ENCODE measurements at places on chromosomes 1 and 21. TPM values are rescaled to one million over a fixed set of nuclear protein-coding genes. Genes with fewer than 3 reads are reported as not detected.

Gene RIPK4
- total RNA-seq = 0.11 TPM

Gene SEC16B
- total RNA-seq = 1.9 TPM

Gene KIFAP3
- total RNA-seq = 55.9 TPM

Gene PAQR6
- 0.47 TPM for total RNA-seq

Gene NEK2
- total RNA-seq = 0.19 TPM

Gene EPHB2
- 2.0 TPM for total RNA-seq

Gene CD5L
- total RNA-seq = 0.52 TPM

- H3K27me3 ChIP-seq = peaks cover 83% of the 10 kb centered on the region
- H3K27ac ChIP-seq = no peak overlapping the region
- H3K36me3 ChIP-seq = no peaks in the 10 kb centered on the region
- no peak for DNase-seq
Observed at GRCh38 chr1:10900691-10901090, 104.2 kb upstream of the CASZ1 start.

DNA sequence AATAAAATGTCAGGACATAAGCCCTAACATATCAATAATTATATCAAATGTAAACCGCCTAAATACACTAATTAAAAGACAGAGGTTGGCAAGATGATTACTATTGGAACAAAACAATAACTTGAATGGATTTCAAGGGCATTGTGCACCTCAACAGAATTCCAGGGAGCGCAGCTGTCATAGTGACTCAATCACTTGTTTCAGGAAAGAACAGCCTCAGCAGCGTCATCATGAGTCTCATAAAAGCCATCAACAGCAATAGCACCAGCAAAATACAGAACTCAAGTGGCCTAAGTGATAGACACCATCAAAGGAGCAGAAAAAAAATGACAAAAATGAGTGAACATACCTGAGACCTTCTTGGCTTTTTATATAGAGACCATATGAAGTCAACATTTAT, 632.7 kb upstream of the NR5A2 start:
- no peak overlapping the region for H3K4me3 ChIP-seq
- no peak overlapping the region for H3K27ac ChIP-seq
- no peak for DNase-seq
- H3K4me1 ChIP-seq = no peaks in the 10 kb centered on the region
- no peaks in the 10 kb centered on the region for H3K36me3 ChIP-seq
- H3K27me3 ChIP-seq = no peaks in the 10 kb centered on the region

- H3K36me3 ChIP-seq = no peaks in the 10 kb centered on the region
- no peak for DNase-seq
- peaks cover 4% of the 10 kb centered on the region for H3K4me1 ChIP-seq
- H3K4me3 ChIP-seq = no peak overlapping the region
- H3K27ac ChIP-seq = no peak overlapping the region
Observed at GRCh38 chr1:81149649-81150325, 650.9 kb upstream of the ADGRL2 start.

DNA sequence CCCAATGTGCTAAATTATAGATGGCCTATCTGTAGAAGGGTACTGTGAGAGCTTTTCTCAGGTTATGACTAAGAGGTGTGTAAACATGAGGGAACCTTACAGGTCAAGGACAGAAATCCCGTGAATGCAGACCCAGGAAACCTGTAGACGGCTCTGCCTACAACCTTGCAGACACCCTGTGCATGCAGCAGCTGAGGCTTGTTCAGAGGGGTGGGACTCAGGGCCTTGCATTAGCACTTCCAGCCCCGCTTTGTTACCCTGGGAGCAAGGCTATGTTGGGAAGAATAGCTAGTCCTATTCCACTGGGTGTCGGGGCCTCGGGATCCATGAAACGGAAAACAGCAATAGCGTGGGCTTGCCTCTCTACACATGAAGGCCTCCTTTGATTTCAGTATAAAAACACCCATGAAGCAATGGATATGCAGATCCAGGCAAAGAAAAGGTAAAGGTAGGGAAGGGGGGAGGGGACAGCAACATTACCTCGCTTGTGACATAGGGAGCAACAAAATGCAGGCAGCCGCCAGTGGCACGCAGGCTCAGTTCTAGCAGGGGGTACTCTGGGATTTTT, 9.5 kb upstream of the NDUFS5 start:
- no peaks in the 10 kb centered on the region for H3K27me3 ChIP-seq
- DNase-seq = no peak
- peaks cover 5% of the 10 kb centered on the region for H3K36me3 ChIP-seq
- H3K27ac ChIP-seq = no peak overlapping the region
- H3K4me3 ChIP-seq = no peak overlapping the region

DNA sequence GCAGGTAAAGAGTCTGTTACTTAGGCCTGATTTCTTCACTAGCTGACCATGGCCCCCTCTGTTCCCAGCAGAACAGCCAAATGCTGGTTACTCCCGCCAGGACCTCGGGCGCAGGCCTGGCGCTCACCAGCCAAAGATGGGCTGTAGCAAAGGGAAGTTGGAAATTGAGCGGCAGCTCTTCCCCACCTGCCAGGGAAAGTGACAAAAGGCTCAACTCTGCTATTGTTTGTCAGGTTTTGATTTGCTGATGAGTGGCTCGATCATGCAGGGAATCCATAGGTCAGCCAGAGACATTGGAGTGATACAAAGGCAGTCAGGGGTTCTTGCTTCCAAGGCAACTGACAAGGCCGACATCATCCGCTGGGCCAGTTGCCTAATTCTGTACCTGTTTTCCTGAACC, 120.1 kb downstream of the ASTN1 start:
- H3K4me1 ChIP-seq = no peaks in the 10 kb centered on the region
- peaks cover 13% of the 10 kb centered on the region for H3K27me3 ChIP-seq
- H3K36me3 ChIP-seq = no peaks in the 10 kb centered on the region
- no peak overlapping the region for H3K27ac ChIP-seq
- no peak for DNase-seq

DNA sequence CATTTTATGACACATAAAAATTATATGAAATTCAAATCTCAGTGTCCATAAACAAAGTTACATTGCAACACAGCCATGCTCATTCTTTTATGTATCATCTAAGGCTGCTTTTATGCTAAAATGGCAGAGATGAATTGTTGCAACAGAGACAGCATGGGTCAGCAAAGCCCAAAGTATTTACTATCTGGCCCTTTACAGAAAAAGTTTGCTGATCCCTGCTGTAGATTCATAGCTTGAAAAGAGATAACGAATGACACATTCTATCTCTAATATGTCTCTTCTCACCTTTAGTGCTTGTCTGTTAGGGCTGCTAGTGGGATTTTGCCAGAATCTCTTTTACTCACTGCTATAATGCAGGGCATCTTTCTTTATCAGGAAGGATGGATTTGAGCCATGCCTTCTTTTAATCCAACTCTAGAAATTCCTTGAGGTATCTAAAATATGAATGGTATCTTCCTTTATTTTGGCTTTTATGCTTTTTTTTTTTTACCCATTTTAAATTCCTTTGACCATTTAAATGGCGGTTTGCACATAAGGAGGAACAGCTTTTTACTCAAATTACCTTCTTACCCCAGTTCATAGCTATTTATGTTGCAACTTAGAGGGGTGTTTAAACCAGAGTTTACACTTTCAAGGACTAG, 598.2 kb downstream of the PLPP3 start:
- no peak for DNase-seq
- H3K27ac ChIP-seq = no peak overlapping the region
- H3K27me3 ChIP-seq = no peaks in the 10 kb centered on the region
- H3K36me3 ChIP-seq = no peaks in the 10 kb centered on the region

- H3K27me3 ChIP-seq = no peaks in the 10 kb centered on the region
- H3K27ac ChIP-seq = no peak overlapping the region
- no peak for DNase-seq
- no peaks in the 10 kb centered on the region for H3K4me1 ChIP-seq
- H3K36me3 ChIP-seq = peaks cover 38% of the 10 kb centered on the region
Observed at GRCh38 chr1:227666286-227666685, 68.8 kb downstream of the JMJD4 start.

GRCh38 chr1:108670131-108670773, 9.4 kb upstream of the HENMT1 start:
- no peak overlapping the region for H3K4me3 ChIP-seq
- no peaks in the 10 kb centered on the region for H3K36me3 ChIP-seq
- H3K27me3 ChIP-seq = peaks cover 11% of the 10 kb centered on the region
- H3K4me1 ChIP-seq = no peaks in the 10 kb centered on the region
- no peak for DNase-seq
- H3K27ac ChIP-seq = no peak overlapping the region

- no peaks in the 10 kb centered on the region for H3K4me1 ChIP-seq
- no peak overlapping the region for H3K27ac ChIP-seq
- no peak for DNase-seq
- H3K4me3 ChIP-seq = no peak overlapping the region
Observed at GRCh38 chr1:185774394-185774793, 40.2 kb downstream of the HMCN1 start.

DNA sequence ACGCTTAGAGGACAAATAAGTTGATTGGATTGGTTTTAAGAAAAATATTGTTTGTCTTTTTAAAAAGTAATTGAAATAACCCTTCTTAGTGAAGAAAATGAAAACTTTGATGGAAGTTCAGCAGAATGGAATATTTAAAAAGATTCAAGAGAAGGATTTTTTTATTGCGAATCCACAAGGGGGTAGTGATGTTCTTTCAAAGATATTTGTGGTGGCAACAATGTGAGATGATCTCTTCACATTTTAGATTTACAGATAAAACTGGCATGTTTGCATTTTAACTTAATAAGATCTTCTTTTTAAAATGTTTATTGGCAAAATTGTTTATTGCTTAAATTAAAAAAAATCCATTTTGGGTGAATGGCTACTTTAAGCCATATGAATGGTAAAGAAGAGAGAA, 8.9 kb downstream of the CAMTA1 start:
- no peaks in the 10 kb centered on the region for H3K36me3 ChIP-seq
- DNase-seq = no peak
- H3K4me1 ChIP-seq = peaks cover 83% of the 10 kb centered on the region
- no peaks in the 10 kb centered on the region for H3K27me3 ChIP-seq
- H3K4me3 ChIP-seq = no peak overlapping the region

DNA sequence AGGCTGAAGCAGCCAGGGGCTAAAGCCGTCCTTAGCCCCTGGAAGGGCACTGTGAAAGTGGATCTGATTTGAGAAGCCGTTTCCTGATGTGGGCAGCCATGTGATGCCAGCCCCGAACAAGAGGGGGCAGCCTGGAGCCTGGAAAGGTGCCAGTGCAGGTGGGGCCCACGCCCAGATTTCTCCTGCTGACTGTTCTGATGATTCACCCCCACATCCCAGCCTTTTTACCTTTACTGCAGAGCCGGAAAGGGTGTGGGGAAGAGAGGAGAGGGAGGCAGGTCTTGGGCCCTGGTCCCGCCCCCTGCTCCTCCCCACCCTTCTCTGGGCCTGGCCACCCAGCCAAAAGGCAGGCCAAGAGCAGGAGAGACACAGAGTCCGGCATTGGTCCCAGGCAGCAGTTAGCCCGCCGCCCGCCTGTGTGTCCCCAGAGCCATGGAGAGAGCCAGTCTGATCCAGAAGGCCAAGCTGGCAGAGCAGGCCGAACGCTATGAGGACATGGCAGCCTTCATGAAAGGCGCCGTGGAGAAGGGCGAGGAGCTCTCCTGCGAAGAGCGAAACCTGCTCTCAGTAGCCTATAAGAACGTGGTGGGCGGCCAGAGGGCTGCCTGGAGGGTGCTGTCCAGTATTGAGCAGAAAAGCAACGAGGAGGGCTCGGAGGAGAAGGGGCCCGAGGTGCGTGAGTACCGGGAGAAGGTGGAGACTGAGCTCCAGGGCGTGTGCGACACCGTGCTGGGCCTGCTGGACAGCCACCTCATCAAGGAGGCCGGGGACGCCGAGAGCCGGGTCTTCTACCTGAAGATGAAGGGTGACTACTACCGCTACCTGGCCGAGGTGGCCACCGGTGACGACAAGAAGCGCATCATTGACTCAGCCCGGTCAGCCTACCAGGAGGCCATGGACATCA, at the start of gene SFN:
SFN (plus strand) TSS at position 369 of the 904 bp plus-strand sequence; CDS start at position 433, 64 bp downstream.
- H3K4me1 ChIP-seq = peaks cover 21% of the 10 kb centered on the region
- H3K4me3 ChIP-seq = peak within 1 kb of the TSS; percentile 75
- H3K36me3 ChIP-seq = no peaks in the 10 kb centered on the region
- no peaks in the 10 kb centered on the region for H3K27me3 ChIP-seq

All from left ventricle myocardium inferior (tissue), 1 donor.